ENCODE measurements at places on chromosomes 3 and 15.

- no peak overlapping the region for H3K4me3 ChIP-seq
- H3K27me3 ChIP-seq = no peaks in the 10 kb centered on the region
- no peak for DNase-seq
- no peaks in the 10 kb centered on the region for H3K36me3 ChIP-seq
Measured at GRCh38 chr15:100457201-100457600, 71.5 kb downstream of the CERS3 start.

GRCh38 chr3:98962189-98962930 lies 60.9 kb upstream of the DCBLD2 start:
- no peak overlapping the region for H3K4me3 ChIP-seq
- no peaks in the 10 kb centered on the region for H3K4me1 ChIP-seq

DNA sequence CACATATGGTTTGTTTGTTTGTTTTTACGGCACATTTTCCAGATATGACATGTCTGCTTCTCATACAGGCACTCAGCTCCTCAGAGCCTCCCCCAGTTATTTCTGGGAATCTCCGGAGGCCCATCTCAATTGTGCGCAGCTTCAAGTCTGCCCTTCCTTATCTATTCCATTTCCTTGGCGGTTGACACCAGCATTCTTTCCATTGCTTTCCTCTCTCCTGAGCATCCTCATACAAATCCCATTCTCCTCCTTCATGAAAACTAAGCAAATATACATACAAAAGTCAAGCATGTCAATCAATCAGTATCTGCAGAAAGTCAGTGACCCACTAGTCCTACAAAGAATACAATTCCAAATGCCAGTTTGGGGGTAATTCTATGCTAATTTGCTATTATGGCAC lies 166.7 kb downstream of the SQOR start:
- H3K27ac ChIP-seq = no peak overlapping the region
- no peaks in the 10 kb centered on the region for H3K36me3 ChIP-seq
- no peak for DNase-seq
- no peaks in the 10 kb centered on the region for H3K27me3 ChIP-seq
- no peak overlapping the region for H3K4me3 ChIP-seq

GRCh38 chr3:38834110-38834509 lies 18.1 kb upstream of the SCN10A start:
- H3K4me3 ChIP-seq = no peak overlapping the region
- H3K4me1 ChIP-seq = peaks cover 12% of the 10 kb centered on the region
- H3K36me3 ChIP-seq = no peaks in the 10 kb centered on the region
- DNase-seq = no peak

GRCh38 chr3:71240034-71240433 lies 343.5 kb downstream of the FOXP1 start:
- H3K27me3 ChIP-seq = no peaks in the 10 kb centered on the region

DNA sequence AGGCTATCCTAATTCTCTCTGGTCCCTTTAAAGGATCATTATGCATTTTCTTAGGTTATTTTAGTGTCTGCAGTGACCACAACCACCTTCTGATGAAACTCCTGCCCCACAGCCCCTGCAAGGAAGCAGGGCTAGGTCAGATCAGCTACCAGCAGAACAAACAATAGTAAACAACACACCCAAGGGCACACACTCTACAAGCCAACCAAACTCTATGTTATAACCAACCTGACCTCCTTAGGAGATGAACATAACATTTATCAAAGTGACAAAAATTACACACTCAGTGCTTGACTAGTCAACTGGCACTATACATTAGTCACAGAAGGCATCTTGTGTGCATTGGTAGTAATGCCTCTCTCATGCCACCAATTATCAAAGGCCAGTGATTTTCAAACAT lies 17.3 kb downstream of the DENND6A start:
- no peak overlapping the region for H3K4me3 ChIP-seq
- no peak overlapping the region for H3K27ac ChIP-seq
- H3K4me1 ChIP-seq = peaks cover 12% of the 10 kb centered on the region
- no peaks in the 10 kb centered on the region for H3K36me3 ChIP-seq

GRCh38 chr15:40046721-40047414 lies 7.9 kb upstream of the SRP14 start:
- H3K36me3 ChIP-seq = no peaks in the 10 kb centered on the region
- H3K4me3 ChIP-seq = no peak overlapping the region
- no peak for DNase-seq
- peaks cover 50% of the 10 kb centered on the region for H3K4me1 ChIP-seq
- peak overlapping the region; percentile 43 for H3K27ac ChIP-seq
- no peaks in the 10 kb centered on the region for H3K27me3 ChIP-seq

- no peak overlapping the region for H3K4me3 ChIP-seq
- H3K4me1 ChIP-seq = no peaks in the 10 kb centered on the region
- H3K27ac ChIP-seq = no peak overlapping the region
- H3K36me3 ChIP-seq = peaks cover 19% of the 10 kb centered on the region
Measured at GRCh38 chr3:126019683-126020082, 50.7 kb downstream of the ROPN1B start.

DNA sequence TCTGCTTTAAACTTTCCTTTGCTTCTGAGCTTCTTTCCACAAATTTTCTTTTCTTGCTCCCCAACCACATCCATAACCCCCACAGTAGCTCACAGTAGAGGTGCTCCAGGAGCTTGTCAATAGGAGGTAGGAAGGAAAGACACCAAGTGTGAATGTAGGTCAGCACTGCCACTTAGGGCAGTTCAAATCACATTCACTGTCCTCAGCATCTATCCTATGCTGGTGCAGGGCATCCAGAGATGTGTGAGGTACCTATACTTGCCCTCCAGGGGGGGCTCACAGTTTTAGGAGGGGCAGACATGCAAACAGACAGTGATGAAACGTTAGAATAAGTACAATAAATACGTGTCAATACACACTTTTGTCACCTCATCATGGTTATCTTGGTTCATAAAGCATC lies 1.5 kb upstream of the SPSB4 start:
- peaks cover 7% of the 10 kb centered on the region for H3K27me3 ChIP-seq
- H3K4me3 ChIP-seq = no peak overlapping the region
- H3K36me3 ChIP-seq = no peaks in the 10 kb centered on the region
- no peak for DNase-seq
- no peak overlapping the region for H3K27ac ChIP-seq

DNA sequence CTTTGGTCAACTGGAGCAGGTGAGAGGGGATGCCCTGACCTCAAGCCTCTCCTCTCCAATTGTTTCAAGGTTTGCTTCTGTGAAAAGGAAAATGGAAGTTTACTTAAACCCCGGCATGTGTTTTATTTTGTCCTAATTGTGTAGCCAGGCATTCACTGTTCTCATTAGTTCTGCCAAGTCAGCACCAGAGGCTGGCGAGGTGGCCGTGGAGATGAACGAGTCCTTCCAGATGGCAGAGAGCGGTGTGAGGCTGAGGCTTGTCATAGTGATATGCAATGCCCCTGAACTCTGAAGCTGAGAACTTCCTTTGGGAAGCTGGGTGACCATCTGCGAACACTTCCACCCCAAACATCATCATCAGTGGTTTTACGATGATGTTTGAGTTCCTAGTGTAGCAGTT lies 199.6 kb downstream of the TJP1 start:
- no peak overlapping the region for H3K4me3 ChIP-seq
- H3K36me3 ChIP-seq = no peaks in the 10 kb centered on the region
- no peak for DNase-seq
- H3K27ac ChIP-seq = no peak overlapping the region

DNA sequence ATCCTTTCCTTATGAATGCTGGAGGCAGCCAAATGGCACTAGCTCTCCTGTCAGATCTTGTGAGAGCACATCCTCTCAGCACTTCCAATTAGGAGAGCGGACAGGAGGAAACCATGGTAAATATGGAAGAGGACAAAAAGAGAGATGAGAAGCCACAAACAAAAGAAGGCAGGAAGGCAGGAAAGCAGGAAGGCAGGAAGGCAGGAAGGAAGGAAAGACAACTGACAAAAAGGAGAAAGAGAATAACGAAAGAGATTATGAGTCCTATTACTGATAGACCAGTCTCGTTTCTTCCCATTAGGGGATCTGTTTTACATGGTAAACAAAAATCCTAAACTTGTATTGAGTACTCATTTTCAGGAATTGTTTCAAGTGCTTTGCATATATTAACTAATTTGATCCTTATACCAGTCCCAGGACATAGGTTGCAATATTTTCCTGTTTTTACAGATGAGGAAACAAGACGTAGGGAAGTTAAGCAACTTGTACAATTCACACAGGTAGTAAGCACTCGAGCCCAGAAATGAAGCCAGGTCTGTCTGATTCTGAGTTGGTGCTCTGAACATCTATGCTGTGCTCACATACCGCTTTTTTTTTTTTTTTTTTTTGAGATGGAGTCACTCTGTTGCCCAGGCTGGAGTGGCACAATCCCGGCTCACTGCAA lies 4.2 kb downstream of the BCL2A1 start:
- no peaks in the 10 kb centered on the region for H3K27me3 ChIP-seq
- H3K4me1 ChIP-seq = no peaks in the 10 kb centered on the region
- no peak overlapping the region for H3K27ac ChIP-seq
- no peak overlapping the region for H3K4me3 ChIP-seq

DNA sequence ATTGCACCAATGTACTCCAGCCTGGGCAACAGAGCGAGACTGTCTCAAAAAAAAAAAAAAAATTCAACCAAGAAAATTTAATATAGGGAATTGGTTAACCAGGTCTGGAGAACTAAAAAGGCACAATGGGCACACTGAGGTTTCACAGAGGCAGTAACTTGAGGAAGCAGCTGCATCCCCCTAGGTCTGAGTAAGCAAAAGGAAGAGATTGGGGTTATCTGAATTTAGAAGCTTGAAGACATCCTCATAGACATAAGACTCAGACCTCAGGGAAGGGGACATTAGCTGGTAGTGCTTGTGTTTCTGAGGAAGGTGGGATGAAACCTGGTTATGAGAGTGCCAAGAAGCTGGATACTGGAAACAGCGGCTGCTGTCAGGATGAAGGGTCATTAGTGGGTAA lies 50.1 kb upstream of the LEKR1 start:
- no peaks in the 10 kb centered on the region for H3K36me3 ChIP-seq
- no peaks in the 10 kb centered on the region for H3K27me3 ChIP-seq
- no peaks in the 10 kb centered on the region for H3K4me1 ChIP-seq
- no peak overlapping the region for H3K27ac ChIP-seq
- H3K4me3 ChIP-seq = no peak overlapping the region
- DNase-seq = no peak

GRCh38 chr3:173761161-173761560 lies 363.6 kb downstream of the NLGN1 start:
- H3K27ac ChIP-seq = no peak overlapping the region

- no peaks in the 10 kb centered on the region for H3K27me3 ChIP-seq
- H3K27ac ChIP-seq = no peak overlapping the region
- H3K4me1 ChIP-seq = no peaks in the 10 kb centered on the region
- no peaks in the 10 kb centered on the region for H3K36me3 ChIP-seq
- no peak overlapping the region for H3K4me3 ChIP-seq
- DNase-seq = no peak
Measured at GRCh38 chr3:154851644-154852043, 228.5 kb upstream of the MME start.

DNA sequence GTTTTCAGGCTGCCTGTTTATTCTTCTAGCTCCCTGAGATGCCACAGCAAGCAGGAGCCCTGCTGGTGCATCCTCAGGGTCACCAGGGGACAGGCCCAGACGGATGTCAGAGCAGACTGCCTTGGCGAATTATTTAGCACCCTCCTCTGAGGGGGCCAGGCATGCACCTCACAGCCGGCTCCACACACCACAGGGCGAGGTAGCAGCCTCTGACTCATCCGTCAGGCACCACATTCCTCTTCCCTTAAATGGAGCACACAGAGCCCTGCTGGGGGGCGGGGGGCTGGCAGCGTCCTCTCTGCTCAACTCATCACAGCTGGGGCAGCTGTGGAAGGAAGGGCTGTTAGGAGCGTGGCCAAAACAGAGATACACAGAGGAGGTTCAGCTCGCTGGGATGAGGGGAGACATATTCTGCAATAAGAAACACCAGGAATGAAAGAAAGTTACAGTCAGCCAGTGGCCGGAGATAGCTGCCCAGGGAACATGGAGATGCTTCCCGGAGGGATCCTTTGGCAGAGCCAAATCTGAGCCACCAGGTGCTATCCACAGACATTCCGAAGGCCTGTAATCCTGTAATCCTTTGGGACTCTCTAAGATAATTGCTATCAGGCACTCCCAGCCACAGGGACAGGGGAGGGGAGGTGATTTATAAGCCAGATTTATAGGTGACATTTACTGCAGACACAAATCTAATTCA lies 13.9 kb upstream of the PRICKLE2 start:
- DNase-seq = peak; percentile 87
- H3K36me3 ChIP-seq = peaks cover 9% of the 10 kb centered on the region

DNA sequence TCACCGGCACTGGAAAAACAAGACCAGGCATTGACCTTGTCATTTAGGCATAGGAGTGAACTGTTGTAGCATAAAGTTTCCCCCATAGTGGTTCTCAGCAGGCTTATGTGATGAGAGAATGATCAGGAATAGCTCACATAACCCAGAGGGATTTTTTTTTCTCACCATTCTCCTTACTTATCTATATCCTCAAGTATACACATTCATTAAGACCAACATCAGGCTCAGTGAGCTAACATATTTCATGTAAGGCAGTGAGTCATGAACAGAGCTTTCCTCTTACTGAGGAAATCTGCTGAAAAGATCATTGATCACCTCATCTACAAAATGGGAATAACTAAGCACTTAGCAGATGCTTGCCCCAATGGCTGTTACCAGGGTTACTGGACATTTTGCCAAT lies 396.6 kb upstream of the TMCO5A start:
- H3K4me1 ChIP-seq = no peaks in the 10 kb centered on the region
- no peak overlapping the region for H3K4me3 ChIP-seq
- H3K27me3 ChIP-seq = no peaks in the 10 kb centered on the region
- H3K36me3 ChIP-seq = no peaks in the 10 kb centered on the region
- H3K27ac ChIP-seq = no peak overlapping the region

- no peaks in the 10 kb centered on the region for H3K27me3 ChIP-seq
- H3K36me3 ChIP-seq = no peaks in the 10 kb centered on the region
- no peak for DNase-seq
- no peak overlapping the region for H3K27ac ChIP-seq
- H3K4me3 ChIP-seq = no peak overlapping the region
- no peaks in the 10 kb centered on the region for H3K4me1 ChIP-seq
Measured at GRCh38 chr3:7813365-7813764, 688.3 kb upstream of the LMCD1 start.

- no peaks in the 10 kb centered on the region for H3K4me1 ChIP-seq
- H3K4me3 ChIP-seq = no peak overlapping the region
- DNase-seq = no peak
- no peaks in the 10 kb centered on the region for H3K27me3 ChIP-seq
- H3K27ac ChIP-seq = no peak overlapping the region
Measured at GRCh38 chr3:35744419-35744818, 105.1 kb downstream of the ARPP21 start.

GRCh38 chr15:99446565-99447496 lies 119.0 kb upstream of the MEF2A start:
- H3K27me3 ChIP-seq = no peaks in the 10 kb centered on the region
- no peaks in the 10 kb centered on the region for H3K36me3 ChIP-seq
- H3K27ac ChIP-seq = no peak overlapping the region
- DNase-seq = no peak
- peaks cover 37% of the 10 kb centered on the region for H3K4me1 ChIP-seq
- no peak overlapping the region for H3K4me3 ChIP-seq

DNA sequence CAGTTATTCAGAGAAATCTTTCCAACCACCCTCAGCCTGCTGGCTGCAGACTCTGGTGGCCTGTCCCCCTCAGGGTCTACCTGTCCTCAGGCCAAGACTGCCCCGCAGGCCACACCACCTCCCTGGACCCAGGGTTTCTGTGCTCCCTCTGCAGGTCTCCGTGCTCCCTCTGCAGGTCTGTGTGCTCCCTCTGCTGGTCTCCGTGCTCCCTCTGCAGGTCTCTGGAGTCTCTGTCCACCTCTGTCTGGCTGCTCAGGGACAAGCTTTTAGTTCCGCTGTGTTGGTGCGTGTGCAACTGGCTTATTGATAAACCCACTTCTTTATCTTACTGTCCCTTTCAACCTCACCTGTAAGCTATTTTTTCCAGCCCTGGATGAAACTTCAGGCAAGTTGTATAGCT lies 30.1 kb downstream of the BDH1 start:
- H3K36me3 ChIP-seq = no peaks in the 10 kb centered on the region
- peaks cover 31% of the 10 kb centered on the region for H3K4me1 ChIP-seq
- H3K27me3 ChIP-seq = no peaks in the 10 kb centered on the region
- H3K27ac ChIP-seq = no peak overlapping the region
